Esophagus squamous epithelium (tissue), 5 donors: ENCODE measurements at places on chromosomes 16 and 17.

- DNase-seq = no peak
These were observed 16.0 kb upstream of the SP6 start for GRCh38 chr17:47866941-47867340.

GRCh38 chr16:73405851-73406250, 357.9 kb upstream of the ZFHX3 start:
- no peak for DNase-seq

- DNase-seq = no peak
These were observed 7.8 kb upstream of the TBC1D3B start for GRCh38 chr17:36184023-36184765.

DNA sequence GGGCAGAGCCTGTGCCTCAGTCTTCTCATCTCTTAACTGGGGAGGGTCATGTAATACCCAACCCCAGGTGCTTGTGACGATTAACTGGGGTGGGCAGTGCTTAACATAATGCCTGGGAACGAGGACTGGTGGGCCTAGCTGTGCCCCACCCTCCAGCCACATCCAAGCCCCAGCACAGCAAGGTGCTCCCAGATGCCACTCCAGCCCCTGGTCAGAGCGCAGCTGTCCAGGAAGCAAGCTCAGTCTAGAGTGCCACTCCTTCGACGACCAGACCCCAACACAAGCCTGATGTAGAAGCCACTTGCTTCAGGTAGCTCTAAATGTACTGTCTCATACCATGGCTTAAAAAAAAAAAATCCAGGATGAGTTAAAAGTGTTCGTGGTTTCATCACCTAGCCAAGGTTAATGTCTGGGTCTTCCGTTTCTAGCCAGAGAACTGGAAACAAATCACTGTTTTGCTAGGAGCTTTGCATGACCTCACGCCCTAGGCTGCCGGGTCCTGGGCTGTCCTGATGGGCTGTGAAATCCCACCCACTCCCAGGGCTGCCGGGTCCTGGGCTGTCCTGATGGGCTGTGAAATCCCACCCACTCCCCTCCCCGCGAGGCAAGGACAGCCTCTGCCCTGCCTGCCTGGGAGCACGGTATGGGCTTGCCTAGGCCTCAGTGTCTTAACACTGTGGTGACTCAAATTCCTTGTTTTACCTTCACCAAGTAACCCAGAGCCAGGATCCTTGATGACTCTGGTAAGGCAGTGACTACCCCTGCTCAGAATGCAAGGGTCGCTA, 7.7 kb downstream of the MIEF2 start:
- no peak for DNase-seq

- no peak for DNase-seq
These were observed at the start of gene CIBAR2 for GRCh38 chr16:85112364-85112763. Gene CIBAR2 (minus strand): TSS chr16:85112472. CDS start chr16:85112352, 120 bp downstream.

GRCh38 chr17:21303441-21304065, 19.0 kb downstream of the MAP2K3 start:
- DNase-seq = no peak

GRCh38 chr17:30454635-30455034, 22.6 kb upstream of the GOSR1 start:
- DNase-seq = no peak

DNA sequence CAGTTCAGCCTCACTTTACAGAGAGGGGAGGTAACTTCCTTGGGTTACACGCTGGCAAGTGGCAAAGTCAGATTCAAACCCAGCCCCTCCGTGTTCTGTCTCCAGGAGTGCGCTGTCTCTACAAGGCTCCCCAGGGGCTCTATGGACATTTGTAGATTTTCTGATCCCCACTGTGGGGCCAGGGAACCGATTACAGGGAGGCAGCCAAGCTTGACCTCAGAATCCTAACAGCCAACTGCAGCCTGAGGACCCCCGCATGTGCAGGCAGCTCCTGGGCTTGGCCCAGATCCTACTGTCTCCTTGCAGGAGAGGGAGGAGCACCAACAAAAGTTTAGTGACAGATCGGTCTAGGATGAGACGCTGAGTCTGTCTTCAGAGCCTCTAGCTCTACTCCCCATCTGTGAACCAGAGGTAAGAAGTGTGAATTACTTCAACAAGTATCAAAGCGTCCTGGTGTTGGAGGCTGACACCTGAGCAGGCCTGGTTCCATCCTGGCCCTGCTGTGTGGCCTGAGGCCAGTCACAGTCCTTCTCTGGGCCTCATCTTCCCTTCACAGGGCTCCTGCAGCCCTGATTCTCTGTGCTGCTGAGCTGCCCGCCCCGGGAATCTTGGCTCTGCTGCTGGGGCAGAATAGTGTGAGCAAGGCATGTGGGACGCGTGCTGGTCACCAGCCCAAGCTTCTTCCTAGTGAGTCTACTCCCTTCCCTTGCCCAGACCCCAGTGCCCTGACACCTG, 9.2 kb upstream of the NATD1 start:
- DNase-seq = no peak

- DNase-seq = no peak
These were observed 2.4 kb downstream of the RNF157 start for GRCh38 chr17:76237859-76238313.

GRCh38 chr17:16991349-16992009, 19.6 kb upstream of the TNFRSF13B start:
- DNase-seq = peak; percentile 36

GRCh38 chr17:67492824-67493517, 115.9 kb downstream of the PITPNC1 start:
- no peak for DNase-seq

- DNase-seq = no peak
These were observed 61.1 kb upstream of the NOL11 start for GRCh38 chr17:67656494-67657203.
